ENCODE measurements at places on chromosomes 7 and 10.
A peak's percentile ranks its signal among the peaks of the same experiment; 100 is the strongest.

- DNase-seq = no peak
These were observed 165.8 kb downstream of the CACNB2 start for GRCh38 chr10:18306031-18306430.

- no peak for DNase-seq
These were observed 68.6 kb downstream of the C7orf25 start for GRCh38 chr7:42843205-42843800.

- no peak for DNase-seq
These were observed 87.1 kb upstream of the CDC14C start for GRCh38 chr7:48837266-48837665.

DNA sequence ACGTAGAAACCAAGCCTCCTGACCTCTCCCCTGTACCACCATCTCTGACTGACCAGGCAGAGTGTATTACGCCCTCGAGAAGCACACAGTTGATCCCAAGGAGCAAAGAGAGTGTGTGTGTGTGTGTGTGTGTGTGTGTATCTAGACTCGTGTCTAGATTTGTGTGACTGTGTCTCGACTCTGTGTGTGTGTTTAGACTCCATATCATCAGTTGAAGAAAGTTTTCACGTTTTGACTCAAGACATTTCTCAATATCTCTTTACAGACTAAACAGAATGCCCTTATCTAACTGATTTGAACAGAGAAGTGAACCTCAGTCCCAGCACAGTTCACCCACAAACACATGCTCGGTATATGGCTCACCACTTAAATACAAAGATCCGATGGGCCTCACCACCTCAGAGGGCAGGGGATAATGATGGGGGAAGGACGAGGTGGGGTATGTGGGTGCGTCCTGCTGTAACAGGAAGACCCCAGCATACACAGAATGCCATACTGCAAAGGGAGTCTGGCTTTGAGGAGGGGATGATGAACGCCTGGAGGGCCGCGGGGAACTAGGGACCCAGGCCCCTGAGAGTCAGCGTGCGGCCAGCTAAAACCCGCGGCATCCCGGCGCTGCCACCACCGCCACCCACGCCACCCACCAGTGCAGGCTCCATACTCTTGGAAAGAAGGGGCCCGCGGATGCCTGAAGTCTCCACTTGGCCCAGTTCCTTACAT is 780 bp downstream of the ALDH18A1 start:
- peak; percentile 21 for DNase-seq

DNA sequence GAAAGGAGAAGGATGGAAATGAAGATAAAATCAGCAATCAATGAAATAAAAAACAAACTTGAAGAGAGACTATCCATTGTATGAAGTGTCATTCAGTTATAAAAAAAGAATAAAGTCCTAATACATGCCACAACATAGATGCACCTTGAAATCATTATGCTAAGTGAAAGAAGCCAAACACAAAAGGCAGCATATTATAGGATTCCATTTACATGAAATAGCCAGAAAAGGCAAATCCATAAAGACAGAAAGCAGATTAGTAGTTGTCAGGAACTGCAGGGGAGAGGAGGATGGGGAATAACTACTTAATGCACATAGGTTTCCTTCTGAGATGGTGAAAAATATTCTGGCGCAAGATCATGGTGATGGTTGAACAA is 6.6 kb upstream of the PON1 start:
- DNase-seq = no peak

DNA sequence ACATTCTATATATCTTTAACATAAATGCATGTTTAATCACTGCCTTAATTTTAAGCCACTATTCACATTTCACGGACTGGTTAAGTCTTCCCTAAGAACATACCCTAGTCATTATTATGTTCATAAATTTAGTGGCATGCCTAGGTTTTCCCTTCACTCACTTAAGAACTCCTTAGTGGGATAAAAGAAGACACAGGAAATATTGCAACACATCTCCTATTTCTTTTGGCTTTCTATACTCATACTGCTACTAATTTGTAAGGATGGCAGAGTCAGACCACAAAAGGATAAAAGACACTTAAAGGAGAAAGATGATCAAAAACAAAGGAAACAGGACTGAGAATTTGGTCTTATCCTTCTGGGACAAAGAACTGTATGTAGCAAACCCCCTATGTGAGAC is 951.4 kb downstream of the SORCS3 start:
- no peak for DNase-seq

GRCh38 chr10:43884501-43885105 is 235.9 kb upstream of the ZNF32 start:
- DNase-seq = no peak

DNA sequence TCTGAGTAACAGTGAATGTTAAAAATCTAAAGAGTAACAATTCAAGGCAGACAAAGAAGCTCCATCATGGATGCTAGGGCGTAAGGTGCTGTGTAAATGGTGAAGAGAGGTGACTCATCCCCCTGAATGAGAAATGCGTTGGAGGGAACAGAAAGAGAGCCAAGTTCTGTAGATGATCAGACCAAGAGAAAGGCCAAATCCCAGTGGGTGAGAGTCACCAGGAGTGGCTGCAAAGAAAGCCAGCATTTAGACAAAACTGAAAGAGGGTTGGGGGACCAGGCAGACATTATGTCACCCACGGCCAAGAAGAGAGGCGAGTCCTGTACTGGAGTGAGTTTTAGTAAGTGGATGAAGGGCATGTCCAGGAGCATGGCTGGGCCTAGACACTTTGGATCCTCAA is 153.1 kb downstream of the TRIL start:
- no peak for DNase-seq

DNA sequence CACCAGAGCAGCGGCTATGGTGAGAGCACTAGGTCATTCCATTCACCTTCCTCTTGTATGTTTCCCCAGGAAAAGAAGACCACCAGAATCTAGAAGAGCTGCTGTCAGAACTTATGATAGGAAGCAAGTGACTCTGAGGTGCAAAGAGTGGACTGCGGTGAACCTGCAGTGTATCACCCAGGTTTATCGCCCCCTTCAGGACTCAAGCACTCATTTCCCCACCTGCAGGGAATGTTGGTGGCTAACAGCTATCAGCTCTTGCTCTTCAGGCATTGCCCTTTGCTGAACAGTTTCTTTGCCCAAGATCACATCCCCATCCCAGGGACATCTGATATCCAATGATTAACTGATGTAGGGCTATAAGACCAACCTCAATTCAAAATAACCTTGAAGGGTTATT is 66.3 kb upstream of the IL6 start:
- DNase-seq = no peak

- DNase-seq = no peak
These were observed 291.7 kb upstream of the SEMA3D start for GRCh38 chr7:85478530-85478929.

DNA sequence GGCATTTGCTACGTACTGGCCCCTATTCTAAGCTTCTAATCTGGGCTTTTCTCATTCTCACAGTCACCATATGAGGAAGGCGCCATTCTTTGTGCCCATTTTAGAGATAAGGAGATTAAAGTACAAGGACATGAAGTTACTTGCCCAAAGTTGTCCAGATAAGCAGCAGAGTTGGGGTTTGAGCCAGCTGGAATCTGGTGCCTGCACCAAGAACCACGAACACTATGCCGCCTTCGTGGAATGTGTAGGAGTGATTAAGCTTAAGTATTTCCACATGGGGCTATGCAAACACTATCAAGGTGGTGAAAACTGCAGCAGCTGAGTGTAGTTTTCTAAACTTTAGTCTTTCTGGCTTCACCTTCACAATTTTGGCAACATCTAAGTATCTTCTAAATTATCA is 342.7 kb upstream of the ETV1 start:
- no peak for DNase-seq

DNA sequence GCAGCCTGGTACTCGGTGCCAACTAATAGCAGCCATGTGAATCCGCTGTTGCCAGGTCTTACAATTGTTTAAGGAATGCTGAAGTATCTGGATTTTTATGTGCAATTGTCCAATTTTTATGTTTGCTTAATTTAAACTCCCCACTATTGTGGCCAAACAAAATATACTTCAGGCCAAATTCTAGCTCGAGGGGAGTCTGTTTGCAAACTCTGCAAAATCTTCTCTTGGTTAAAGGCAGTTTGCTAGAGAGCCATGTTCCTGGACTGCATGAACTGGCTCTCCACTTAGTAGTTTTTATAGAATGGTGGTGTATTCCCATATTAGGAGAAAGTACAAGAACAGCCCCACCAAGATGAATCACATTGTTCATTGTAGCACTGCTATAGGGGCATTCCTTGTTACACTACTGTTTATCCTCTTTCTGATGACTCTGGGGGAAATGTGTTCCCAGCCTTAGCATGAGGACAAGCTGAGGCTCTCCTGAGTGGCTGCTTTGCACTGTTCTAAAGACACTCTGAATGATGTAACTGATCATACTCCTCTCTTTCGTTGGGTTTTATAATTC is 178.0 kb upstream of the GLI3 start:
- no peak for DNase-seq

- DNase-seq = no peak
These were observed 14.7 kb downstream of the SH3PXD2A start for GRCh38 chr10:103840740-103841070.

GRCh38 chr7:159175792-159176191 is 31.1 kb upstream of the VIPR2 start:
- no peak for DNase-seq

DNA sequence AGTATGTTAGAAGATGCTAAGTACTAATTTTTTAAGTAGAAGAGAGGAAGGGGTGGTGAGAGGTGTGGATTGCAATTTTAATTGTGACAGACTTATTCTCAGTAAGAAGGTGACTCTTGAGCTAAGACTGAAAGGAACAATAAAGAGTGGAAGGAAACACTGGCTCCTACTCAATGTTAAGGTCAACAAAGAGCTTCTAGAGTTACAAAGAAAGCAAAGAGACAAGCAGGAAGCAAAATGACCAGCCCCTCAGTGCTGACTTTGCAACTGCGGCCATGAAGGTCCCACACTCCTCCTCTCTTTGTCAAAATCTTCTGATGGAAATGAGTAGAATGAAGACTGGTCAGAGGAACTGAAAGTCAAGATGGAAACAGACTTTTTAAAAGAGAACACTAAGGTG is 79.9 kb upstream of the FOXI2 start:
- DNase-seq = no peak

- DNase-seq = no peak
These were observed 12.0 kb downstream of the MTG1 start for GRCh38 chr10:133405844-133406527.

DNA sequence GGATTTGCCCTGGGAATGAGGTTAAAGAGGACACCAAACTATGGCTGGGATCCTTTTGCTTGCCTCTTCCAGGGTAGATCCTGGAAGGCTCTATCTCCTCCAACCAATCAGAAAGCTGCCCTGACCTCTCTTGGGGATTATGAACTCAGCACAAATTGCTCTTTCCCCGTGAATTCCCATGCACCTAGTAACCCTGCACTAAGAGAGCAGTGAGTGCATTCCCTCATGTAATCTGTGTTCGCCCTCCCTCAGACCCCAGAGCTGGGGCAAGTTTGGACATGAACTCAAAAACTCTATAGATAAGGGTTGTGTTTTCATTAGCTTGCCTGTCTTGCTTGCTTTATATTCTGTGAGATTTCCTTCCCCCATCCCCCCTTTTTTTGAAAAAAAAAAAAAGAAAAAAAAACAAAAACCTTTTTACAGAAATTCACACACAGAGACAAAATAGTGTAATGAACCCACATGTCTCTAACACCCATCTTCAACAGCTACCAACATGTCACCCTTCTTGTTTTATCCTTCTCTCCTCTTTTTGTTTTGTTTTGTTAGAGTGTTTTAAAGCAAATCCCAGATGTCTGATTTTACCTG is 225.5 kb upstream of the TCF7L2 start:
- DNase-seq = no peak

- DNase-seq = no peak
These were observed 21.0 kb downstream of the ELFN1 start for GRCh38 chr7:1691096-1691495.

Measured in activated CD4-positive, alpha-beta T cell treated with anti-CD3 and anti-CD28 coated beads, Interleukin-2, amount 50 U/mL, for 4 hours (primary cell).